ENCODE measurements at places on chromosomes 16 and 17.

DNA sequence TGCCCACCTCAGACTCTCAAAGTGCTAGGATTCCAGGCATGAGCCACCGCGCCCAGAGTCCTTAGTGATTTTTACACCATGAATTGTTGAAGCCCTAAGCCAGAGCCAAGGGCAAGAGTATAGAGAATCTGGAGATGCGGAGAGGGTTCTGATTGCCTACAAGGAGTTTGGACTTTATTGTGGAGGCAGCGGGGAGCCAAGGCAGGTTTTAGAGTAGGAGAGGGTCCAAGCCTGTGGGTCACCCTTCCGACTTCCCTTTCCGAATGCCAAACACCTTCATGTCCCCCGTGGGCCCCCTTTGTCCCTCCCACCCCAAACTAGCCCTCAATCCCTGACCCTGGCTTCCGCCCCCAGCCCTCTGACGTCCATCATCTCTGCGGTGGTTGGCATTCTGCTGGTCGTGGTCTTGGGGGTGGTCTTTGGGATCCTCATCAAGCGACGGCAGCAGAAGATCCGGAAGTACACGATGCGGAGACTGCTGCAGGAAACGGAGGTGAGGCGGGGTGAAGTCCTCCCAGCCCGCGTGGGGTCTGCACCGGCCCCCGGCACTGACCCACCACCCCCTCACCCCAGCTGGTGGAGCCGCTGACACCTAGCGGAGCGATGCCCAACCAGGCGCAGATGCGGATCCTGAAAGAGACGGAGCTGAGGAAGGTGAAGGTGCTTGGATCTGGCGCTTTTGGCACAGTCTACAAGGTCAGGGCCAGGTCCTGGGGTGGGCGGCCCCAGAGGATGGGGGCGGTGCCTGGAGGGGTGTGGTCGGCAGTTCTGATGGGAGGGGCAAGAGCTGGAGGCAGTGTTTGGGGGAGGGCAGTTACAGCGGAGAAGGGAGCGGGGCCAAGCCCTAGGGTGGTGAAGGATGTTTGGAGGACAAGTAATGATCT lies 7.1 kb downstream of the MIEN1 start:
- DNase-seq: no peak
- H3K36me3 ChIP-seq: no peaks in the 10 kb centered on the region
- no peaks in the 10 kb centered on the region for H3K4me1 ChIP-seq
- no peak overlapping the region for H3K27ac ChIP-seq
- H3K27me3 ChIP-seq: no peaks in the 10 kb centered on the region
- H3K4me3 ChIP-seq: no peak overlapping the region

GRCh38 chr17:31869031-31869430 lies 10.0 kb upstream of the COPRS start:
- H3K27me3 ChIP-seq: no peaks in the 10 kb centered on the region
- H3K27ac ChIP-seq: no peak overlapping the region

DNA sequence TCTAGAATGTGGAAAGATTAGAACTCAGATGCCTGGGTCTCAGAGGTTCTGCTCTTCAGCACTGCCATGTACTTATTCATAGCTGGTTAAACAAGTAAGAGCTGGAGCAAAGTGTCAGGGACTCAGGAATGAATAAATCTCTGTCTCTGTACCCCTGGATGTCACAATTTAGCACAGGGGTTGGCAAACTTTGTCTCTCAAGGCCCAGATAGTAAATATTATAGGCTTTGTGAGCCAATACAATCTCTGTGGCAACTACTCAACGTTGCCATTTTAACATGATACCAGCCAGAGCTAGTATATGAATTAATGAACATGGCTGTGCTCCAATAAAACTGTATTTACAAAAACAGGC lies 220.3 kb upstream of the MON1B start:
- H3K4me1 ChIP-seq: no peaks in the 10 kb centered on the region
- no peak for DNase-seq
- no peak overlapping the region for H3K4me3 ChIP-seq

GRCh38 chr17:21167303-21167702 lies 40.5 kb downstream of the DHRS7B start:
- no peak for DNase-seq
- peak overlapping the region; percentile 60 for H3K27ac ChIP-seq
- no peaks in the 10 kb centered on the region for H3K36me3 ChIP-seq
- H3K4me1 ChIP-seq: peaks cover 27% of the 10 kb centered on the region
- no peak overlapping the region for H3K4me3 ChIP-seq

GRCh38 chr16:72876221-72876620 lies 171.7 kb downstream of the ZFHX3 start:
- no peaks in the 10 kb centered on the region for H3K27me3 ChIP-seq
- no peak overlapping the region for H3K4me3 ChIP-seq
- no peaks in the 10 kb centered on the region for H3K36me3 ChIP-seq
- H3K4me1 ChIP-seq: peaks cover 25% of the 10 kb centered on the region

DNA sequence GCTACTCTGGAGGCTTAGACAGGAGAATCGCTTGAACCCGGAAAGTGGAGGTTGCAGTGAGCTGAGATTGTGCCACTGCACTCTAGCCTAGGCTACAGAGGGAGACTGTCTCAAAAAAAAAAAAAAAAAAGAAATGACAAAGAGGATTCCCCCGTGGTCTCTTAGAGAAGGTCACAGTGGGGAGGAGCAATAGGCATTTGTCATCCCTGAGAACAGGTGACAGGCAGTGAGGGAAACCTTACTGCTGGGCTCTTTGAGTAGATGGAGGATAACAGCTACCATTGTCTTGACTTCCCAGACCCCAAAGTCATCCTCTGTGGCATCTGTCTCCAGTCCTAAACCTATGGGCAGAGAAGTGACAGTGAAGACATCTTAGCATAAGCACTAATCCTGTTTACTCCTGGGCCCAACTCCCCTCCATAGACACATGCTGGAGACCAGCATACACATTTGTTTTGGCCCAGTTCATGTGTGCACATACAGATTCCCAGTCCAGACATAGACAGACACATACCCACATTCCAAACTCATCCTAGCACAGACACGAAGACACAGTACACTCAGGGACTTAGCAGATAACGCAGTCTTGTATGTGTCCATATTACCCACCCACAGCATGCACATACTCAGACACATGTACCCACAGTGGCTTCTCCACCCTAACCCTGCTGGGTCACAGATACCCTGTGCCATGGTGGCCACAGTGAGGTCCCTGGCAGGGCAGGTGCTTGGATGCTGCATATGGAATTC lies 2.7 kb downstream of the ESRP2 start:
- DNase-seq: no peak
- H3K4me3 ChIP-seq: peak overlapping the region; percentile 25
- no peak overlapping the region for H3K27ac ChIP-seq
- H3K4me1 ChIP-seq: peaks cover 35% of the 10 kb centered on the region
- H3K36me3 ChIP-seq: no peaks in the 10 kb centered on the region

DNA sequence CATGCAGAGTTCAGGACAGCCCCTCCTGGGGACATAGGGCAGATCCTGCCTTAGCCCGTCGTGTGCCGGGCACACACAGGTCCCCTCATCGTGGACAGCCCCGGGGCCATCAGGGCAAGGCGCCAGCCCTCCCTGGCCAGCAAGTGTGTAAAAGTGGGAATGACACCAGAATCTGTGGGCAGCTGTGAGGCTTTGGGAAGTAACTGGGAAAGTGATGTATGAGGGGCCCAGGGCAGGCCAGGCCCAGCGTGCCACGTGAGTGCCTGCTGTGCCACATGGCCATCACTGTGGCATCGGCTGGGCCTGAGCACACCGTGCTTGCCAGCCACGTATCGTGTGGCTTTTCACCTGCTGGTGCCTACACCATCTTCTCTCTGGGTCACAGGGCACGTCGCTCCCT lies 26.6 kb downstream of the ACSF3 start:
- no peak overlapping the region for H3K4me3 ChIP-seq
- no peak for DNase-seq
- peaks cover 41% of the 10 kb centered on the region for H3K36me3 ChIP-seq
- H3K4me1 ChIP-seq: no peaks in the 10 kb centered on the region
- no peak overlapping the region for H3K27ac ChIP-seq

DNA sequence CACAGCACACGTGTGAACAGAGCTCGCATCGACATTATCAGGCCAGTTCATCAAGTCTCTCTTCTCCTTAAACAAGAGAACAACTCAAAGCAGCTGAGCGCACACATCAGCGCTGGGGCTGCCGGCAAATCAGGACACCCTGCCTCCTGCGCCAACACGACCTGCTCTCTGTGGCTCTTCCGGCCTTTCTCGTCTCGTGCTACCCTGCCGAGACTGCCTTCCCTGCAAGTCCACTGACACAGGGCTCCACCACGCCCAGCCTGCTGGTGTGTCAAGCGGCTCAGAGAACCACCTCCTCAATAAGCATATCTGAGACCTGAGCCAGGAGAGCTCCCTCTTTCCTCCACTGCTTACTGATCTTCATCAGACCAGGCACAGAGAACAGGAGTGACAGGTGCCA lies 96.9 kb downstream of the ZNF778 start:
- H3K4me3 ChIP-seq: no peak overlapping the region
- H3K4me1 ChIP-seq: peaks cover 83% of the 10 kb centered on the region
- H3K27ac ChIP-seq: no peak overlapping the region
- DNase-seq: no peak
- H3K36me3 ChIP-seq: peaks cover 8% of the 10 kb centered on the region
- no peaks in the 10 kb centered on the region for H3K27me3 ChIP-seq

DNA sequence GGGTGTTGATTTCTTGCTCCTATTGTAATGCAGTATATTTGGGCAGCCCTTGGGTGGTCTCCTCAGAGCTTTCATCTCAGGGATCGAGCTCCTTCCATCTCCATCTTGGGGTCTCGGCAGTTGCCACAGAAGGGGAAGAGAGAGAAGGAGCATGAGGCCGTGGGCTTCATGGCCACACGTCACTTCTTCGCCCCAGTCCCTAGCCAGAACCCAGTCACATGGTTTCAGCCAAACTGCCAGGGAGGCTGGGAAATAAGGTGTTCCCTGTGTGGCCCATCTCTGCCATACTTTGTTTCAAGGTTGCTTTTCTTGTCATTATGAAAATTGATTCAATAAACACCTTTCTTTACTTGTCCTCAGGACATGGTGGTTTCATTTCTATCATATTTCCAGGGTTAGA lies 68.4 kb upstream of the NKD1 start:
- no peak overlapping the region for H3K4me3 ChIP-seq
- DNase-seq: no peak
- peaks cover 7% of the 10 kb centered on the region for H3K4me1 ChIP-seq
- no peaks in the 10 kb centered on the region for H3K27me3 ChIP-seq
- no peaks in the 10 kb centered on the region for H3K36me3 ChIP-seq

DNA sequence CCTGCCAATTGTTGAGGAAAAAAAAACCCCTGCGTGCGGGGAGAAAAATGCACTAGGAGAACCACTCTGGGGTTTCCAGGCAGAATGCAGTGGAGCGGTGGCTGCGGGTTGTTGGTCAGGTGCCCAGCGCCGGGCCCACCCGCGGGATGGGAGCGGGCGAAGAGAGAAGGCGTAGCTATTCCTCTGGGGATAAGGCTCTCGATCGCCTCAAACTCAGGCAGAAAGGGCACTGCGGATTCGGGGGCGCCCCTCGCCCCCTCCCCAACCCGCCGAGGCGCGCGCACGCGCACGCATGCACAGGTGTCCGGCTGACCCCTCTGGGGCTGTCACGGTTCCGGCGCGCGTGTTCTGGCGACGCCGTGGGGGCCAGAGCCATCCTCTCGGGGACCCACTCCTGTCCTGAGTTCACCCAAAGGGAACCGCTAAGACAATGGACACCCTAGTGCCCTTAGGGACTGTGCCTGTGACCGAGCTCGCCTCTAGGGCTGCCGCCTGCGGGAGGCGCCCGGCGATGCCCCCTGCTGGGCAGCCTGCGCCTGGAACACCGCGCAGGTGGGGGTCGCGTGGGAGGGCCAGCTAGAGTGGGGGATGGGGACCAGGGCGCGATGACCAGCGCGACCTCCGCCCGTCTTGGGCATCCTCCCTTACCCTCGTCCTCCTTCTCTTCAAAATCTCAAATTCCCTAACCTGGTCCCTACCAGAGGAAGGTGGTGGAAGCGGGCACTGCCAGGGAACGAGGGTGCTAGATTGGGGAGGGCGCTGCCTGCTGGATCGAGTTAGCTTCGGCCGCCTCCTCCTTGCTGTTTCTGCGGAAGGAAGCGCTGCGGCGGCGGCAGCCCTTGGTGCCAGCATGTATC lies 14.4 kb upstream of the CBX8 start:
- DNase-seq: no peak
- no peaks in the 10 kb centered on the region for H3K36me3 ChIP-seq
- peaks cover 48% of the 10 kb centered on the region for H3K27me3 ChIP-seq
- no peak overlapping the region for H3K4me3 ChIP-seq

GRCh38 chr16:46900455-46901235 lies 16.5 kb downstream of the GPT2 start:
- H3K4me1 ChIP-seq: peaks cover 15% of the 10 kb centered on the region
- H3K27me3 ChIP-seq: no peaks in the 10 kb centered on the region
- H3K4me3 ChIP-seq: no peak overlapping the region
- H3K27ac ChIP-seq: no peak overlapping the region
- no peaks in the 10 kb centered on the region for H3K36me3 ChIP-seq

DNA sequence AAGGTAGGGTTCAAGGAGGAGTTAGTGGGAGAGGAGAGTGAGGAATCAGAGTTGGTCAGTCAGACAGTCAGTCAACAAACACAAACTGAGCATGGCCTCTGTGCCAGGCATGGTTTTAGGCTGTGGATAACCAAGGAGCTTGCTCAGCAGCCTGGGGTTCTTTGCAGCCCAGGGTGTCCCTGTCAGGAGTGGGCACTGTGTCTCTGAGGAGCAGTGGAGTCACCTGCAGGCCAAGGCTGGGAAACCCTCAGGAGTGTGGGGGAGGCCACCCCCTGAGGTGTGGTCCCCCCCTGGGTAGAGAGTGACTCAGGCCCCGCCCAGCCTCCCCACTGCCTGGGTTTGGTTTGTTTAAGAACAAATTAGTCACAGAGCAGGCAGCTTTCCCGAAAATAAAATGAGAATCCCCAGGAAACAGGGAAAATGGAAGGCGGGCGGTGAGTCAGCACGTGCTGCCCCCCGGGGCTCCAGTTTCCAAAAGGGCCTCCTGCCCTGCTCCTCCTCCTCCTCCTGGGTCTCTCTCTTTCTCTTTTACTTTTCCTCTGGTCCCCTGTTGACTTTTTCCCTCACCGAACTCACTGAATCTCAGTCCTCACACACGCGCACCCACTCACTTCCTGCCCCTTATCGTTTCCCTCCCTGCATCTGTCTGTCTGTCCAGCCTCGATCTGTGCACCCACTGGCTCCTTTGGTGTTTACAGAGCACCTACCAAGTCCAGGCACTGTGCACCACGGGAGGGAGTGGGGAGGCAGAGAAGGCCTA lies 44.3 kb downstream of the SOCS3 start:
- DNase-seq: peak; percentile 97
- peak overlapping the region; percentile 6 for H3K4me3 ChIP-seq
- peaks cover 44% of the 10 kb centered on the region for H3K4me1 ChIP-seq
- H3K36me3 ChIP-seq: no peaks in the 10 kb centered on the region
- H3K27me3 ChIP-seq: no peaks in the 10 kb centered on the region
- H3K27ac ChIP-seq: peak overlapping the region; percentile 92

Measured in vagina (tissue), 2 donors.